RWPE2 (cell line): ENCODE measurements at places on chromosomes 3 and 15.
A peak's percentile ranks its signal among the peaks of the same experiment; 100 is the strongest.

DNA sequence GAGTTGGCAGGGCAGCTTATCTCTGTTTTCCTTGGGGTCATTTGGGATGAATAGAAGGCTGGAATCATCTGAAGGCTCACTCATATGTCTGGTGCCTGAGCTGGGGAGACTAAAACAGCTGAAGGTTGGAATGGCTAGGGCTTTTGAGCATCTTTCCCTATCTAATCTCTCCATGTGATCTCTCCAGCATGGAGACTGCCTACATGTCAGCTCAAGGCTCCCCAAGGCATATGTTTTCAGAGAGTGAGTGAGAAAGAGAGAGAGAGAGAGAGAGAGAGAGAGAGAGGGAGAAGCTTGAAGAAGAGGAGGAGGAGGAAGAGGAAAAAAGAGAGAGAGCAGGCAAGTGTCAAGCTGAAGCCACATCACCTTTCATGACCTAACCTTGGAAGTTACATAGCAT, 143.4 kb downstream of the EBLN2 start:
- no peak for DNase-seq

GRCh38 chr3:72035606-72036005, 250.7 kb upstream of the PROK2 start:
- DNase-seq = no peak

- DNase-seq = no peak
These were observed 66.4 kb downstream of the PRTG start for GRCh38 chr15:55676507-55676906.

DNA sequence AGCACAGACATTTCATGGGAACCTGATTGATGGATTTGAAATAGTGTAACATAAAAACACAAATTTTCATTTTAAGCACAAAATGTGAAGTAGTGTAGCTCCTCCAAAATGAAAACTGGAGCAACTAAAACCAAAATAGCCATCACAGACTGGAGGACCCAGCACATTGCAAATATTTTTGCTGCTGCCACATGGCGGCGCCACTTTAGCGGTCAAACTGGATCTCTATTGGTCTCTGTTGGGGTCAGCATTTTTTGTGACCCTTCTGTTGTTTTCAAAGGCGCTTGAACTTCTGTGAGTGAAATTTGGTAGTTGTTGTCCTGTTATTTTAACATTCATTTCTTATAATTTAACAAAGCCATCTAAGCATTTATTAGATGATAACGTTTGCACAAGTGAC, 259.9 kb downstream of the IL20RB start:
- no peak for DNase-seq

DNA sequence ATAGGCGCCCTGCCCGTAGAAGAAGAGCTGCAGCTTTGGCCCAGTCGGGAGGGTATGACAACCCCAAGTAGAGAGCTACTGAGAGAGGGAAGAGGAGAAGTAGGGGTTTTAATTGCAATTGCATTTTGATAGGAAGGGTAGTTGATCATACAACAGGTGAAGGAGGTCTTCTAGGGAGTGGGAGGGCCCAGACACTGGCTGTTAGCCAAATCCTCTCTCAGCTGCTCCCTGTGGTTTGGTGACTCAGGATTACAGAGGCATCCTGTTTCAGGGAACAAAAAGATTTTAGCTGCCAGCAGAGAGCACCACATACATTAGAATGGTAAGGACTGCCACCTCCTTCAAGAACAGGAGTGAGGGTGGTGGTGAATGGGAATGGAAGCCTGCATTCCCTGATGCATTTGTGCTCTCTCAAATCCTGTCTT, 408.9 kb upstream of the THBS1 start:
- DNase-seq = peak; percentile 94

- DNase-seq = no peak
These were observed 78.4 kb upstream of the LIMD1 start for GRCh38 chr3:45515999-45516725.

GRCh38 chr3:161316006-161316689, 55.2 kb downstream of the SPTSSB start:
- DNase-seq = no peak

DNA sequence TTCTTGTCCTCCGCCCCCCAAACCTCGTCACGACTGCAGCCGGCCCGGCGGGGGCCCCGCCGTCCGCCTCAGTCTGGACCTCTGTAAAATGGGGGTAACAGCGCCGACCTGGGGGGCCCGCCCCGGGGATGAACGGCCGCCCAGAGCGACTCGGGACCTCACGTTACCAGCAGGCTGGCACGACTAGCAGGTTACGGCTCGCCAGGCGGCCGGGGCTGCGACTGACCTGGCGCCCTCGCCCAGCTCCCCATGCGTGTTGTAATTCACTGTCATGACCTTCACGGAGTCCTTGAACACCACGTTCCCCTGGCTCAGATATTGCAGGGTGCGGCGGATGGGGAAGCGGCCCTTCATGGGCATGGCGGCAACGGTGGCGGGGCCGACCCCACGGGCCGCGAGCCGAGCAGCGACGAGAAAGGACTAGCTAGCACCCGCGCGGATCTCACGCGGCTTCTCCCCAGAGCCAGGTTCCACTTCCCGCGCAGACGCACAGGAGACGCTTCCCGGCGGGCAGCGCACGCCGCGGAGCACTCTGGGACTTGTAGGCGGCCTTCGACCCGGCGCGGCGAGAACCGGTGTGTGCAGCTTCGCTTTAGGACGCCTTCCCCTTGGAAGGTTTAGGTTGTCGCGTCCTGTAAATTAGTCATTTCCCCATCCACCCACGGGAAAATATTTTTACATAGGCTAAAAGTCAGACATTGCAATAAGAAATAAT, at the start of gene MRPS25:
TSS of gene MRPS25 (minus strand) at position 481 of the 715 bp plus-strand sequence. CDS start at position 360, 121 bp downstream.
- DNase-seq = peak; percentile 90

- no peak for DNase-seq
These were observed 17.5 kb downstream of the SENP7 start for GRCh38 chr3:101495552-101495951.

DNA sequence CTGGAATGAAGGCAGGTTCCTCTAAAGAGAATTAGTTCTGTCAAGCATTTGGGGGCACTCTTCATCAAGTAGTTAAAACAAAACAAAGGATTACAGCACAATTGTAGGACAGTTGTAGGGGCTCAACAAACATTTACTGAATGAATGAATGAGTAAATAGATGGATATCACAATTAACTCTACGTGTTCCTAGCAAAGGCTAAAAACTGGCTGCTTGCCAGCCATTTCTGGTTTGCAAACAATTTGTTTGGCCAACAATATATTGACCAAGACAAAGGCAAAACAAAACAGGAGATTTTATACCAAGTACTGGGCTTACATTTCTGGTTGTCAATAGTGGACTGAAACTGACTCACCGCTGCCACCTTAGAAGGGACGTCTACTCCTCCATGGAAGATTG, 116.8 kb downstream of the ZNF280D start:
- DNase-seq = no peak

DNA sequence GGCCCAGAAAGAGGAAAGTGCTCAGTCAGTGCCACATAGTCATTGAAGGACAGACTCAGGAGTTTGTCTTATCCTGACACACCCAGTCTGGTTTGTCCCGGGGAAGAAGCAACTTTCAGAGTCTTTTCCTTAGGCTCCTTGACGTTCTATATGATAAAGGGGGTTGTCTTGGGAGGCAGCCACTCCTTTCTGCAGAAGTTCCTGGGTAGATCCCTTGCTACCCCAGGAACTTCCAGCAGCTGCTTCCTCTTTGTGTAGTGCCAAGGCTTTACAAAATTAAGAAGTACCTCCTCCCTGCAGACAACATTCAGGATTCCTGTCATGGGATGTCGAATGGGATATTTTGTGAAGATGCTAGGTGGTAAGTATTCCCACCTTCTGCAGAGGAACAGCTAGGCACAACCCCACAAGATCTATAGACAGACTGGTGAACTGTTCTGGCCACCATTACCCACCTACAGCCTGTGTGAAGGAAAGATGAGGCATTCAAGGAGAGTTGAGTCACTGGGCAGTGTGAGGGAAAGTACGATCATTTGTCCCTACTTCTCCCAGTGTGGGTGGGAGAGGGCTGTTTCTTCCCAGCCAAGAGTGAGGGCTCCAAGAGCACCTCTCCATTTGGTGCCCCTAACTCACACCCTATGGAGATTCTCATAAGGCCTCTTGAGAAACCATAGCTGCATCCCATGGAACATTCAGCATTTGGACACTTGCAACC, 11.3 kb downstream of the TMEM266 start:
- no peak for DNase-seq

- no peak for DNase-seq
These were observed 44.5 kb upstream of the FNDC3B start for GRCh38 chr3:171994646-171995428.

DNA sequence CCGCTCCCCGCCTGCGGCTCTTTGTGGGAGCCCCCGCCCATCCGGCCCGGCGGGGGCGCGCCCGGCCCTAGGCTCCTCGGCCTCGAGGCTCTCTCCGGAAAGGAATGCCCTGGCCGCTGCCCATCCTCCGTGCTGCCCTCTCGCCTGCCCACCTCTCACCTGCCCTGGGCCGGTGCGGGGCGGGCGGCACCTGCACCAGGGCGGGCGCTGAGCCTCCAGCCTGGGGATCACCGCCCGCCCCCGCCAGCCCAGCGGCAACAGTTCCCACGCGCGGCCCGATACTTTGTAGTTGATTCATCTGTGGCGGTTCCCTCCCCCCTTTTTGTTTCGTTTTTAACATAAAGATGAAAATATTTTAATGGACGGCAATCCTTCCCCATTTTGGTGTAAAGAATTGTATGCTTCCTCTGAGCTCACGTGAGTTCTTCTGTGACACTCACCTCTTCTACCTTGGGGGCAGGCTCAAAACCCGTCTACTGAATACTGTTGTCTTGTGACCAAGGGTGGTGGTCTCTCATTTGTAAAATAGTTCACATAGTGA, 1.9 kb downstream of the KLF13 start:
- no peak for DNase-seq

- DNase-seq = peak; percentile 11
These were observed 22.2 kb upstream of the TXNRD3 start for GRCh38 chr3:126676919-126677705.

- no peak for DNase-seq
These were observed 19.0 kb upstream of the NR1I2 start for GRCh38 chr3:119762876-119763275.

- no peak for DNase-seq
These were observed 258.3 kb downstream of the CGGBP1 start for GRCh38 chr3:87800516-87800915.

DNA sequence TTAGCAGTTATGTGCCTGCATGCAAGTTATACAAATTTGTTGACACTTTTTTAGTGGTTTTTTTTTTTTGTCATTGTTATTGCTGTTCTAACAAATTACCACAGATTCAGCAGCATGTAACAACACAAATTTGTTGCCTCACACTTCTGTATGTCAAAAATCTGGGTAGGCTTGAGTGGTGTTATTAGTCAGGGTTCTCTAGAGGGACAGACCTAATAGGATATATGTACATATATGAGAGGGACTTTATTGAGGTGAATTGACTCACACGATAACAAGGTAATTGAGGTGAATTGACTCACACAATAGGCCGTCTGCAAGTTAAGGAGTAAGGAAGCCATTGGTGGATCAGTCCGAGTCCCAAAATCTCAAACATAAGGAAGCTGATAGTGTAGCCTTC, 15.0 kb upstream of the PLSCR1 start:
- DNase-seq = no peak

DNA sequence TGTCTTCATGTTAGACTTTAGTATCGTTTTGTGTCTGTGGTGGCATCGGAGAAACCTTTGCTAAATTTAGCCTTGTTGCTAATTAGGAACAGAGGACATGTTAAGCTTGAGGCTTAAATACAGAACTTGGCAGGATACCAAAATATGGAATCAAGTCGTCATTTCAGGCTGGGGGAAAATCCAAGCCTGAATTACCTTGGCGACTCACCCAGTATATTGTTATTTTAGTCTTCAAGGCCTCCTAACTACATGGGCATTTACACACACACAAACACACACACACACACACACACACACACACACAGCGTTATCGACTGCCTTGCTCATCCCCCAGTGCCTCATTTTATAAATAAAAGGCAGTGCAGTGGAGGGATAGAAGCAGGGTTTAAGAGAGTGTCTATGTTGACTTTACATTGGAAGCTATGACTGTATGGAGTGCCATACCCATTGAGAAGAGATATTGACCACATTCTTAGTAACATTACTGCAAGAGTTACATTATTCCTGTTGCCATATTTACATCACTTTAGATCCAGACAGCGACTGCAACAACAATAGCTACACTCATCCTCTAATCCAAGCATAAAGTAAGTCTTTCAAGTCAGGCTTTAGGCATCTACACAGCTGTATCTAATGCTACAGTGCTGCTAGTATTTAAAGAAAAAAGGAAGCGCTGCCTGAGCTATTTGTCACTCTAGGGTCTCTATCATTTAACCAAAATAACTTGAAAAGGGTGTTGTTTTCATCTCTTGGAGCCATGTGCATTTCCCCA, 210.8 kb upstream of the SEMA6D start:
- no peak for DNase-seq

- no peak for DNase-seq
These were observed 199.4 kb upstream of the NR2E3 start for GRCh38 chr15:71610728-71611552.

- no peak for DNase-seq
These were observed 43.1 kb downstream of the THRB start for GRCh38 chr3:24451461-24452099.
